Activated CD4-positive, alpha-beta T cell treated with anti-CD3 and anti-CD28 coated beads, Interleukin-2, amount 50 U/mL, for 48 hours (primary cell): ENCODE measurements at places on chromosomes 4 and X.

GRCh38 chrX:4936315-4936714, 1222.9 kb upstream of the PRKX start:
- no peak for DNase-seq

DNA sequence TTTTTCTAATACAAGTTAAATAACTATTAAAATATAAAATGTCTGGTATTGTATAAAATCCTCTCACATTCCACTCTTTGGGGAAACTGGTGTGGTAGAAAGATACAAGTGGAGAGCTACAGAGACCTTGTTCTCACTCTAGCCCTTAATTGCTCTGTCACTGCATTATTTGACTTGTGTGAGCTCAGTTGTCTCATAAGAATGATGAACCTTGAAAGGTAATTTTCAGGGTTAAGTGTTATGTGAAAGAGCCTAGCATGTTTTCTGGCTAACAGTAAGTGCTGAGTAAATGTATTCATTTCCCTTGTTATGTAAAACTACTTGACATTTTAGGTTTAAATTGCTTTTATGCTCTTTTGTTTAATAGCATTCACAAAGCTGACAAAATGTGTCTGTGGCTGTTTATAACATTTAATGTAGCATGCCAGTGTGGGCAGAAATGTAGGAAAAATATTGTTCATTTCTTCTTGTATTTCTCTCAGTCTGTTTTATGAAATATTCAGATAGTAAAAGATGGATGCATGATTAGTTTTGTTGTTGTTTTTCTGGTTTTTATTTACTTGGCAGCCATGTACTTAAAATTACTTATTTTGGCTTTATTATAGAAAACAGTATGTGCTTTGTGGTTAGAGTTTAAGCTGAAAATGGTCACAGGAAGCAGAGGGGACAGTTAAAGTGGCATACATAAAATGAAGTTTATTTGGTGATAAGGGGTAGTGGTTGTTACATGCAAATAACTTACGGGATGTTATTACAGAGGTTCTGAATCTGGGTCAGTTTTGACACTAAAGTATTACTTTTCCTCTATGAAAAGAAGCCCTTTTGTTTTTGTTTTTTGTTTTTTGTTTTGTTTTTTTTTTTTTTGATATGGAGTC, 29.2 kb downstream of the SLAIN2 start:
- DNase-seq: no peak

- DNase-seq: no peak
Observed at GRCh38 chrX:14865201-14865600, 7.7 kb downstream of the FANCB start.

DNA sequence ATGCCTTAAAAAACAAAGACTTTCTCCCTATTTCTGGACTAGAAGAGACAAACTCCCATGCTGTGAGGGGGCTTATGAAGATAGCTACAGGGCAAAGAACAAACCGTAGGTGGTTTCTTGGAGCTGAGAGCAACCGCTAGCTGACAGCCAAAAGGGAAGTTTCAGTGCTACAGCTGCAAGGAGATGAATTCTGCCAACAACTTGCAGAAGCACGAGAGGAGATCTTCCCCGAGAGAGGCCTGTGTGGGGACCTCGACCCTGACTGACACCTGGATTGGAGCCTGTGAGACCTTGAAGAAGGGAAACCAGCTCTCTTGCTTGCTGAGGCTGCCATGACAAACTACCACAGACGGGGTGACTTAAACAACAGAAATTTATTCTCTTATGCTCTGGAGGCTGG, 183.8 kb upstream of the VCX3A start:
- DNase-seq: no peak

DNA sequence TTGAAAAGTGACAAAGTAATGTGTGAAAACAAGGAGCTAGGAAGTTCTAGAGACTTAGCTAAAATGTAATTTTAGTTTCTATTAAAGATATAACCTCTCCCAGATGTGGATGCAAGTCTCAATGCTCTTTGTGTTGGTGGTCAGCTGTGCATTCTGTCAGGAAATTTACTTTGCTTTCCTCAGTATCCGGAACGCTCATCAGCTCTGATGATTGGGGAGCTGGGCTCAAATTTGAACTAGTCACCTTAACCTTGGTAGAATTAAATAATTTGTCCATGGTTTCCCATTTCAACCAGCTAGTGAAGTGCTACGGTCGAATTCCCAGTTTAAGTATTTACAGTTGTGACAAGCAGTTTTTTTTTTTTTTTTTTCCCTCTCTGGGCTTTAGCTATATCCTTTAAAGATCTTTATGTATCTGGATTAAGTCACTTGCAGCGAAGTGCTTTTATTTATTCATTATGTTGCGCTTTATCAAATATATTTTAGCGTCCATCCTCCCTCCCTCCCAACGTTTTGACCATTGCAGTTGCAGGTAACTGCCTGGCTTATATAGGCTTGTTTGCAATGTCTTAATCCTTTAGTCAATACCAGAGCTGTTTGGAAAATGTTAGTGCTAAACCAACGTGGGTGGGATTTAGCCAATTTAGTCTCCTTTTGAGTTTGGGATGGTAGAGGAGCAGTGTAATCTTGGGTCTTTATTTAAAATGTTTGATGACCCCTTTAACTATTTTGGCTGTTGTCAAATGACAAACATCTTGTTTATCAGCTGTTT, 2.1 kb downstream of the OGT start:
- no peak for DNase-seq

DNA sequence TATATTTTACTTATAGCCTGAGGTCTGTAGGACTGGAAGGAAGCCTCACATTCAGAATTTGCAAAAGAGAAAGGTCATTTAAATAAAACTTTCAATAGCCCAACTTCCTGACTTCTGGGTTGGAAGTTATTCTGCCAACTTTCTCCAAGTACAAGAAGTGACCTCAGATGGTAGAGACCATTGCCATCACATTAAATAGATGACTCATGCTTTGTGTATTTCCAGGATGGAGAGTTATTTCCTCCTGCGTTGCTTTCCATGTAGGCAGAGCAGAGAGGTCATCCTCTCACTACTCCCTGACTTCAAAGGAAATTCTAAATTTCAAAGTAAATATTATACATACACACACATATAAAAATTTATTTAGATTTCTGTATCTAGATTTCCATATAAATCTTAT, 73.0 kb upstream of the NR3C2 start:
- no peak for DNase-seq

DNA sequence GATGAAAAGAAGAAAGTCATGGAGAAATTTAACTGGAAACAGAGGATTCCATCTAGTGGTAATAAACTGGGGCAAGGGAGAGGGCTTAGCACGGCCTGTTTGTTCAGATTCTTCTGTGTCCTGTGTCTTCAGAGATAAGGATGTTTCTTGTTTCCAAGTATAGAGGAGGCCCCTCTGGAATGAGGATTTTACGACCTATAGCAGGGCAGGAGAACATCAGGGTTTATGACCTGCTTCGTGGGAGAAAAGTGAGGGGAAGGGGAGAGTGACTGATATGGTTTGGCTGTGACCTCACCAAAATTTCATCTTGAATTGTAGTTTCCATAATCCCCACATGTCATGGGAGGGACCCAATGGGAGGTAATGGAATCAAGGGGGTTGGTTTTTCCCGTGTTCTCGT, 93.0 kb upstream of the LDB2 start:
- DNase-seq: no peak

- DNase-seq: no peak
Observed at GRCh38 chr4:150479657-150480056, 102.3 kb upstream of the MAB21L2 start.
